Neural progenitor cell (in vitro differentiated cells): ENCODE measurements at places on chromosomes 11 and 22. TPM values are rescaled to one million over a fixed set of nuclear protein-coding genes. Genes with fewer than 3 reads are reported as not detected.
A peak's percentile ranks its signal among the peaks of the same experiment; 100 is the strongest.

Gene DRD2
- 0.06 and 0.21 TPM in 2 replicates for total RNA-seq

- DNase-seq = no peak
Observed at GRCh38 chr11:70365544-70365927, 32.8 kb upstream of the CTTN start.

Gene KRTAP5-2
- total RNA-seq = not detected in 2 replicates

- no peak for DNase-seq
Observed at GRCh38 chr22:35631597-35631996, 14.5 kb upstream of the MB start.

DNA sequence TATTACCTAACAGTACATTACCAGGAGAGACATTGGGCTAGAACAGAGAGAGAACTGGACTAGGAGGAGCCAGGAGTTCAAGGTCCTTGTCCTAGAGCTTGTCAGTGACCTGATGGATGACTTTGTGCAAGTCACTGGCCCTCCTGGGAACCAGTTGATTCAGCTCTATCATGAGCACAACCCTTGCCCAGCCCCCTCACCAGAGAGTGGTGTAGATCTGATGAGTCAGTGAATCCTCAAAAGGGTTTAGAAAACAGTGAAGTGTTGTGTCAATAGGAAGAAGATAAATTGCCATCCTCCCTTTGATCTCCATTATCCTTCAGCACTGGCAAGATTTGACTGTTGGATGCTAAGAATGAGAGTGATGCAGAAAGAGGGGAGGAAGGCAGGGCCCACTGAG lies 24.3 kb downstream of the NEU3 start:
- no peak for DNase-seq

DNA sequence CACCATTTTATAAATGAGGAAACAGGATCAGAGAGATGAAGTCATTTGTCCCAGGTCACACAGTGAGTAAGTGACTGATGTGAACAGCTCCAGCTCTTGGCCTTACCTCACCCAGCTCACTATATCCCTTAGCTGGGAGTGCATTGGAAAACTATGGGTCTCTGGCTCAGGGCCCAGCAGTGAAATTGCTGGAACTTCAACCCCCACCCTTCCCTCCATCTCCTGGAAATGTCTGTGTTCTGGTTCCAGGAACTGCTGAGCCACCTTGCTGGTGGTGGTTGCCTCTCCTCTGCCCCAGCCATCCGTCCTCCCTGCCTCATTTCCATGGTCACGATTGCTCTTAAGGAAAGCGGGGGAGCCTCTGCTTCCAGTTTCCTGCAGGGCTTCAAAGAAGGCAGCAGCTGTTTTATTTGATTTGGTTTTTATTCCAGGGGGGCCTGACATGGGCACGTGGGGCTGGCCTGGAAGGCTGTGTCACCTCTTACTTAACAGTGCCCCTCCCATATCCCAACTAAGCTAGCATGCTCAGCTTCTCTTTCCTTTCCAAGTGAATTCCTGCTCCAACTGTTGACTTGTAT lies 46.2 kb upstream of the CSTF3 start:
- DNase-seq = no peak

GRCh38 chr22:46714550-46714949 lies 23.5 kb downstream of the CERK start:
- DNase-seq = no peak

DNA sequence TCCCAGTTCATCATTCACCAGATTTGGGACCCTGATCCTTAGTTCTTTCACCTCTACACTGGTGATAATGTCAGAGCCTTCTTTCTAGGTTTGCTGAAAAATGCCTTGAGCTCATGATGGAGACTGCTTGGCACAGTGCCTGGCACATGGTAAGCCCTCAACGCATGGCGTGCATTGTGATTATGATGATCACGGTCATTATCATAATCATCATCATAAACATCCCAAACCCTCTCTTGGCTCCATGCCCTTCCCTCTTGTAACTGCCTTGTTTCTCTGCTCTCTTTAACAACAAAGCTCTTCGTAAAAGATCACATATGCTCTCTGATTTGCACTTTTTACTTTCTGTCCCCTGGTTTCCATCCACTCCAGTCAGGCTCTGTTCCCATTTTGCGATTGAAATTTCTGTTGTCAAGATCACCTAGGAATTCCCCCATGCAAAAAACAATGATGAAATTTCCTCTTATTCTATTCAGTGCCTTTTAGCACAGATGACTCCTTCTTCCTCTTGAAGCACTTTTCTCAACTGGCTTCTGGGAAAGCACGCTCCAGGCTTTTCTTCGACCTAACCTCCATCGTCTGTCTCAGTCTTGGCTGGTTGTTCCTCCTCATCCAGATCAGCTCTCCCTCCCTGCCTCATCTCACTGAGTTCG lies 479.1 kb downstream of the OPCML start:
- DNase-seq = no peak

GRCh38 chr11:122874991-122875390 lies 7.6 kb upstream of the JHY start:
- no peak for DNase-seq

GRCh38 chr11:86067851-86068137 lies 1.1 kb downstream of the PICALM start:
- DNase-seq = no peak

Gene THOC5
- total RNA-seq = 42.9 and 49.0 TPM in 2 replicates

Gene OVOL1
- total RNA-seq = 0.12 TPM in 1 of 2 replicates, not detected in the other

- DNase-seq = no peak
Observed at GRCh38 chr11:7654195-7654705, 19.1 kb downstream of the CYB5R2 start.

Gene MMP27
- total RNA-seq = not detected in 2 replicates

DNA sequence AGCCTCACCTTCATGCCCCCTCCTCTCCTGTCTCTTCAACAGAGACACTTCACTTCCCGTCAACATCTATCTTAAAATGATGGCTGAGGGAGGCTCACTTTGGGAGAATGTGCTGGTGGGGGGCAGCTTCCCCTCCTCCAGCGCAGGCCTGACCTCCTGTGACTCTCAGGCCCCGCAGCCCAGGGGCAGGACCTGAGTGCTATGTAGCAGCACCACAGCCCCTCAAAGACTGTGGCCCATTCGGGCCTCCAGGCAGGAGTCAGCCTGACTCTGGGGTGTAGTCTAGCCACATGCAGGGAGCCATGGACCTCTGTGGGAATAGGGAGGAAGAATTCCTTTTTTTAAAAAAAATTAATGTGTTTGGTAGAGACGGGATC lies 43.7 kb downstream of the DKK3 start:
- no peak for DNase-seq

DNA sequence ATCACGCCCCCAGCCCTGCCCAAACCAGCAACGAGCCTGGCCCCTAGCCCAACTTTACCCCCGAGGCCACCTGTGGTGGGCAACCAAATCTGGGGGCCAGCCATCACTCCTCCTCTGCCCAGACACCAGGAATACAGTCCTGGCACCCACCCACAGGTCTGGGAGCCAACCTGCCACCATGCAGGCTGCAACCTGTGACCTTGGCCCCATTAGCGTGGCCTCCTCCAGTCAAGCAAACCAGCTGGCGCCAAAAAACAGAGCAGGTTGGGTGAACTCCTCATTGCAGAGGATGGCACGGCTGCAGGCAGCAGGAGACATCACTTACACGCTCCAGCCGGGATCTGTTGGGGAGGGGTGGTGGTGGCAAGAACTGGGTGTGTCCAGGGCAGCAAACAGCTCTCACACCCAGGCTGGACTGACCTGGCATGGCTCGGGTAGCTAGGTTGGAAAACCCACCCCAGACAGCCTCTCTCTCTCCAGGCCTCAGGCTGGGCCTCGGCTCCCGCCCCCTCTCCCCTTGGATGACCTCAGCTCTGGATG lies 65.5 kb upstream of the TCF20 start:
- DNase-seq = no peak

Gene PCF11
- total RNA-seq = 64.2 and 72.7 TPM in 2 replicates

DNA sequence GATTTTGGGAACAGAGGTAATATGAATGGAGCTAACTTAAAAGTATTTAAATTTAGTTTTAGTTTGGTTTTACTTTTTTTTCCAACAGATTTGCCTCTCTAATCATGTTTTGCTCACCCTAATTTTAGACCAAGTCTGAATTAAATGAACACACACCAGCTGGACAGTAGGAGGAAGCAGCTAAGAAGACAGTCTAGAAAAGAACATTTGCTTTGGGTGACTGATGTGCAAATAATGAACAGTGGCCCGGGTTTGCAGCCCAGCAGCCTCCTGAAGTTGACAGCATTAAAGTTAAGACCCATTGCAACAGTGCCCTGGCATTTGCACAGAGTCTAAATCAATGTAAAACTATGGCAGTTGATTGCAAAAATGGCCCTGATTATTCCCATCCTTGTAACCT lies 66.4 kb upstream of the SORL1 start:
- no peak for DNase-seq

GRCh38 chr22:44620129-44620840 lies 81.7 kb upstream of the PRR5 start:
- peak; percentile 97 for DNase-seq

DNA sequence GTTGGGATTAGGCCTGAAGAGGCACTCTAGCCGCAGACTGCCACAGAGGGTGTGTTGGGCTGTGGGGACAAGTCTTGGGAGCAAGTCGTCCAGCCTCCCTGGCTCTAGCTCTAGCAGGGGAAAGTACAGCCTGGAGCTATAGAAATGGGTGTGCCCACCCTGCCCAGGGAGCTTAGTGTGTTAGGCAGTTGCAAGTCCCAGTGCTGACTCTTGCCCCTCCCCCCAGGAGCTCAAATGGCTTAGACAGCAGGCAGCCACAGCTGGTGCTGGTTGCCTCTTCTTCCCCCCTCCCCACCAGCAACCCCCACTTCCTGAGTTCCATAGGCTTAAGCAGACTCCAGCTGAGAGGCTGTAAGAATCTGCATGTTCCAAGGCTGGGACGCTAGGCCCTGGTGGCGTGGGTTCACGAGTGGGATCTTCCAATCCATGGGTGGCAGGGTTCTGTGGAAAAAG lies 61.2 kb downstream of the GUCY1A2 start:
- DNase-seq = peak; percentile 70

DNA sequence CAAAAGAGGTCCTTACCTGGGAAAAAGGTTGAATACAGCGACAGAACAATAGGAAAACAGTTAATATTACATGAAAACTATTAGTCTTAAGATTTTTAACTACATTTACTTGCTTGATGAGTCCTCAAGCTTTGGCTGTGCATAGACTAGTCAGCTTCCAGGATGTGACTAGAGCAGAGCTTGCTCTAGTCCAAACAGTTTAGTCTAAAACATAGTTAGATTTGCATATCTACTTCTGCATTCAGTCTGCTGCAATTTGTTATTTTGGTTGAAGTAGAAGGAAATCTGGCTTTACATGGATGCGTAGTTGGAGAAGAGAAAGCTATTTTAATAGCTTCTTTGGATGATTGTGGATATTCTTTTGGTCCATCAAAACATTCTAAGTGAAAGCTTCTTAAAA lies 95.3 kb upstream of the ALKBH3 start:
- no peak for DNase-seq

DNA sequence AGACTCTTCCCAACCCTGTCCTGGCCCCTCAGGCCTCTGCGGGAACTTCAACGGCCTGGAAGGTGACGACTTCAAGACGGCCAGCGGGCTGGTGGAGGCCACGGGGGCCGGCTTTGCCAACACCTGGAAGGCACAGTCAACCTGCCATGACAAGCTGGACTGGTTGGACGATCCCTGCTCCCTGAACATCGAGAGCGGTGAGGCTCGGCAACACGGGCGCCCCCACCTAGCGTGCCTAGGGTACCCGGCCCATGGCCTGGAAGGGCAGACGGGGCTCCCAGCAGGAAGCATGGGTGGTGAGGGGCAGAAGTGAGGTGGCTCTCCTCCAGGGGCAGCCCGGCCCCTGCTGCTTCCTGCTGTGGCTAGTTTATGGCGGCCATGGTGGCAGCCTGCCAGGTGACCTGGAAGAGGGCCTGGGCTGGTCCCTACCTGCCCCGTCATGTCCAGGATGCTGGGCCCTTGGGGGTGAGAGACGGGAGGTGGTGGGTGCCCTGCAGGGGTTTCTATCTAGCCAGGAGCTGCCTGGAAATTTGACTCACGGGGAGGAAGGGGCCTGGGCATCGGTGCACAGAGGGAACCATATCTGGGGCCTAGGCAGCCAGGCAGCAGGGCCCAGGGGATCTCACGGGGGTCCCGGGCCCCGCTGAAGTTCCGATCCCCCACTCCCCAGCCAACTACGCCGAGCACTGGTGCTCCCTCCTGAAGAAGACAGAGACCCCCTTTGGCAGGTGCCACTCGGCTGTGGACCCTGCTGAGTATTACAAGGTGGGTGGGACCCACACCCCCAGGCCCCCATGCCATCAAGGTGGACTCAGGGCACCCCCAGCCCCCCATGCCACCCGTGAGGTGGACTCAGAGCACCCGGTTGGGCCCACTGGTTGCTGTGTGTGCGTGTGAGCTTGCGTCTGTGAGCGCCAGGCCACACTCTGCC lies 9.2 kb downstream of the MUC2 start:
- DNase-seq = no peak

Gene KDM2A
- 38.8 and 49.5 TPM in 2 replicates for total RNA-seq

Gene GGTLC2
- total RNA-seq = not detected in 2 replicates

DNA sequence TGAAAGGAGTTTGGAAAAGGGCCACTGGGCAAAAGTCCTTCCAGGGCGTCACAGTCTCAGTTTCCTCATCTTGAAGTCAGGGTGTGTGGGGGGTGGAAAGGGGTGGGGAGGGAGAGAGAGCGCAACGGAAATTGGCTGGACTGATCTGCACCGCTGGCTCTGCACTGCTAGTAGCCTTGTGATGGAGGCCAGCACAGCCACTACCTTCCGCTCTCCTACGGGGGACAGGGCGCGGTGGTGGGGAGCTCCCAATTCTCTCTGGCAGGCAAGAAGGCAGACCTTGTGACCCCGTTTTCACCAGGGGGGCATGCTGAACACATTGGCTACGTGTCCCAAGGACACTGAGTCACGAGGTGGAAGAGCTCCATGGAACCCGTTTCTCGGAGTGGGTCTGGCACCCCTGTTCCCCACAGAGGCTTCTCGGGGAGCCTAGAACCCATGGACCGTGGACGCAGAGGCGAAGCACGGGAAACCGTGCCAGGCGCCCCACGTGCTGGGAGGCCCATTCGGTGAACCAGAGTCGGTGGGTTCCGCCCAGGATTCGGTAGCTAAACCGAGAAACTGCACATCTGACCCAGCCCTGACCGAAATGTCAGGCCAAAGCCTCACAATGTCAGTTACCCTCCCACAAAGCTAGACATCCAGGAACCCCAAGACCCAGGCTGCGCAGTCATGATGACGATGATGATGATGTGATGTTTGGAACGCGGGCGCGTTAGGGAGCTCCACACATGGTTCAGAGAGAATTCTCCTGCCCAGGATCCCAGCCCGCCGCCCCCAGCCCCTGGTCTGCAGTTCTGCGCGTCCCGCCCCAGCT lies 28.3 kb upstream of the WNT11 start:
- DNase-seq = peak; percentile 68

DNA sequence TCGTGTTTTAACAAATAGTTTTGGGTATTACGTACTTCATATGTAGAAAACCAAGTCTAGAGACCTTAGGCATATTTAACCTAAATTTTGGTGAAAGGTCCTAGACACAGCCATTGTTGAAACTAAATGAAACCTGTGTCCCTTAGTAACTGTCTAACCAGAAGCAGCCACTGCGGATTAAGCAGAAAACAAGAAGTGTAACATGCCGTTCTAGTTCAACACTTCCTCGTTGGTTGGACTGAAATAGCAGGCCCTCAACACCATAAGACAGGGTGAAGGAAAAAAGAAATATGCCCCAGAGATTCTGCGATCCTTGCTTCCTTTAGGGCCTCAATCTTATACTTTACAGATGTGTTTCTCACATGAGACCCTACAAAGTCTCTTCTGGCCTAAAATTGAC lies 2.0 kb downstream of the NAA40 start:
- DNase-seq = no peak

Gene APOL2
- 10.9 and 12.8 TPM in 2 replicates for total RNA-seq
